Activated T-helper 1 cell treated with anti-CD3 and anti-CD28 coated beads, Interleukin-12 subunit alpha, Interleukin-12 subunit beta, Interleukin-2, Interleukin-4 antibody, amounts not matched to agents 30 ng/mL and 10 ng/mL and 1 ng/mL, durations not matched to agents 14 hours and 24 hours and 36 hours (primary cell): ENCODE measurements at places on chromosomes 4 and X. TPM values are rescaled to one million over a fixed set of nuclear protein-coding genes. Genes with fewer than 3 reads are reported as not detected.

GRCh38 chr4:8506373-8507195 is 66.0 kb downstream of the TRMT44 start:
- DNase-seq: no peak

GRCh38 chr4:120399826-120400225 is 333.2 kb upstream of the MAD2L1 start:
- no peak for DNase-seq

DNA sequence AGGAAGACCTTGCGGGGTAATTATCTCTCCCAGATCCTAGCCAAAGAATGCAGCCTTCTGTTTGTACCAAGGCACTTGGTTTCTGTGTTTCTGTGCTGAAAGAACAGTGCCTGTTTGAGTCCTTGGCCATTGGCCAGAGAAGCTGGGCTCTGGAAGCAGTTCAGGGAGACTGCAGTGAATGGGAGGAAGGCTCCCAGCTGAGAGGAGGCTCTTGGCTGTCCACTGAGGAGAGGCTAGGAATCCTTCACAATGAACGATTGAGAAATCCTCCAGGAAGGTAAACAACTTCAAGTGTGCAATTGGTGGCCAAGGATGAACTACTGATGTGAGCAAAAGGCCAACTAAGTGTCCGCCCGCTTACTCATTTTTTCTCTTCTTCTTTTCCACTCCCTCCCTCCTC is 61.3 kb downstream of the HS3ST1 start:
- DNase-seq: no peak

DNA sequence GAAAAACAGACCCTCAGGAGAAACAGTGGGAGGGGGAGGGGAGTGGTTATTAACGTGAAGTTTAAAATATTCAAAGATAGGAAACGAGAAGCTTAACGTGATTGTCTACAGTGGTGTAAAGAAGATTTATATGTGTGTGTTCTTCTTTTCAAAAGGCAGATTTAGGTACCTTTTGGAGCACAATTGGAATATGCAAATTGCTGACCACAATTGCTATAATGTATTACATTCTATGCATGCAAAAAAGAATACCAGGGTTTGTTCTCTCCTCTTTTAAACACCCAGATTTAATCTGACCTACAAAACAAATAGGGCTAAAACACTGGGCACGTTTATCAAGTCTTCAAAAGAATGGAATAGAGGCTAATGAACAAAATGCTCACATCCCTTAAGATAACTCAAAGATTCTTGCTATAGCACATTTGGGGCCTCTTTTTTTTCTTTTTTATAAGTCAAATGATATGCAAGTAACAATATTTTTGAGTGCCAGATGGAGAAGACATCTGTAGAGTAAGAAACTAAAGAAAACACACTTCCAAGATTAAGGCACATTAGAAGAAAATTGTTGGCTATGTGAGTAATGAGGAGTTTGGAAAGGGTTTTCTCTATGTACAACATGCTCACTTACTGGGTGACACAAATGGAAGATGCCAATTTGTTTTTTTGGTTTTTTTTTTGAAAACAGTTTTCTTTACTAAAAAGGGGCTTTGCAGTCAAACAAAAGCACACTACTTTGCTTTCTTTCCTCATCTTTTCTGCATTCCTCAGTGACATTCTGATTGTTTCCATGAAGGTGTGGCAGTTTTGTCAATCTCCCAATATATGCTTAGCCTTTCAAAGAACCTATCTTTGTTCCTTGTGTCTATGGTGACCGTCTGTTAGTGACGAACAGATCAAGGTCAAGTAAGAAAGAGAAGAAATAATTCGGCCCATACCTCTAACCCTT is 240.3 kb downstream of the PALLD start:
- no peak for DNase-seq

GRCh38 chr4:144176476-144176875 is 36.0 kb upstream of the GYPA start:
- DNase-seq: no peak

Gene PCDH11X
- not detected in 2 replicates for total RNA-seq

Gene NIPAL1
- total RNA-seq: 2.0 and 2.5 TPM in 2 replicates

Gene SSX3
- not detected in 2 replicates for total RNA-seq
